ENCODE measurements at places on chromosomes 16 and 17.

- no peak for DNase-seq
These were observed 84.7 kb downstream of the PLCG2 start for GRCh38 chr16:81863630-81864352.

- DNase-seq: no peak
These were observed 105.2 kb downstream of the CLEC16A start for GRCh38 chr16:11049396-11050059.

GRCh38 chr17:20243524-20243923 is 223.8 kb downstream of the LGALS9B start:
- DNase-seq: no peak

DNA sequence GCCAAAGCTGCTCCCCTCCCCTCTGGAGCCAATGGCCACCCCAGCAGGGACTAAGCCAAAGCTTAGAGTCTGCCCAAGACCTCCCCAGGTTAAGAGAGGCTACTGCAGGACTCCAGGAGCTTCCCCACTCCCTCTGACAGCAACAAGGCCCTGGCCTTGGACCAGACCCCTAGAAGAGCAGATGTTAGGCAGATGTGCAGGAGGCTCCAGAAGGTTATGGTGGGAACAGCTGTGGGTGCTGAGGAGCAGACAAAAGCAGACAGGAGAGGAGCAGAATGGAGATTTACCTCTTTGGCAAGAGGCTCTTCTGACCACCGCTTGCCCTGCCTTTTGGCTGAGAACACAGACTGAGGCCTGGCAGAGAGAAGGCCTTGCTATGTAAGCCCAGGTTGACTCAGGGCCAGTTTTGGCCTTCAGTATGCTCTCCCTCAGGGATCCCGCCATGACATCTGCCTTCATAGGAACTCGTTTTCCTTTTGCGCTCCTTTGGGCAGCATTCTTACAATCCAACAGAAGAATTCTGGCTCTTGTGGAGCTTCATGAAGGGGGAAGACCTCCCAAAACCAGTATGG is 113.0 kb downstream of the RBFOX3 start:
- DNase-seq: no peak

GRCh38 chr16:81335669-81336068 is 20.9 kb downstream of the GAN start:
- peak; percentile 67 for DNase-seq

DNA sequence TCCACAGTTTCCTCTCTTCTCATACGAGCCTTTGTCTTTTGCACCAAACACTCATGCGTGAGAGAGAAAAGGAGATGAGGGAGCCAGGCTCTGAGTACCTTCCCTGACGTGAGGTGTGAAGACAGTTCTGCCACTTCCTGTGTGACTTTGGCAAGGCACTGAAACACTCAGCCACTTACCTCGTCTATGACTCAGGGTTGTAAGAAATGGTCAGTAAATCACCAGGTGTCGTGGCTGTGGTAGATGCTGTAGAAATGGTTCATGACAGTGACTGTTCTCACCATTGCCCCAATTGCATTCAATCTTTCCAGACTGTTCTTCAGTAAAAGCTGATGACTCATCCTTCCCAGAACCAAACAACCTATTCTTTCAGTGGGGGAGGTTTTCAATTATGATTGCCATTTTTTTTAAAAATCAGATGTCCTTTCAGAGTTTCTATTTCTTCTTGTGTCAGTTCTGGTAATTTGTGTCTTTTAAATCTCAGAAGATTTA is 49.2 kb upstream of the CBFA2T3 start:
- peak; percentile 89 for DNase-seq

GRCh38 chr17:9334536-9335446 is 240.8 kb downstream of the STX8 start:
- DNase-seq: no peak

DNA sequence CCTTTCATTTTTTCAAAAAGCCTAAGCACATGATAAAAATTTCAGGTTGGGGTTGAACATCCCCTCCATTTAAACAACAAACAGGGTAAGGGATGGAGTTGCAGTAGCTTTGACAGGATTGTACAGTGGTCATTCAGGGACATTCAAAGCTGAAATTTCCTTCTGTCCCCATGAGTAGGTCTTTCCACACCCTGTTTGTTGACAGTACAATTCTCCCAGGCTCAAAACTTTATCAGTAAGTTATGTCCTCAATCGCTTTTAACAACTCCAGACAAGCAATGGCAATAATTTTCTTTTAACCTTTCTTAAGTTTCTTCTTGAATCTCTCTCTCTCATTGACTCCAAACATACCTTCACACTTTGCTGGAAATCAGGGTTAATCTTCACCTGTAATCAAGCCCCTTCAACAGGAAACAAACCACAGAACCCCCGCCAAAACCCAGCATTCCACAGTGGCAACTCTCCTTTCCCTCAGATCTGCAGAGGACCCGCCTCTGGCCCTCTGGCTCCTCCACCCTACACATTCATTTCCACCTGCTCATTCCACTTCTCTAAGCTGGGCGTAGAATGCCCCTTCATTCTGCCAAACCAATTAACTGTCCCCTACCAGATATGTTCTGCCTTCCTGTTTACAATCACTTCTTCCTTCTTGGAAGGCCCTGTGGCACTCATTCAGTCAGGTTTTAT is 20.7 kb downstream of the TXNDC11 start:
- DNase-seq: no peak

DNA sequence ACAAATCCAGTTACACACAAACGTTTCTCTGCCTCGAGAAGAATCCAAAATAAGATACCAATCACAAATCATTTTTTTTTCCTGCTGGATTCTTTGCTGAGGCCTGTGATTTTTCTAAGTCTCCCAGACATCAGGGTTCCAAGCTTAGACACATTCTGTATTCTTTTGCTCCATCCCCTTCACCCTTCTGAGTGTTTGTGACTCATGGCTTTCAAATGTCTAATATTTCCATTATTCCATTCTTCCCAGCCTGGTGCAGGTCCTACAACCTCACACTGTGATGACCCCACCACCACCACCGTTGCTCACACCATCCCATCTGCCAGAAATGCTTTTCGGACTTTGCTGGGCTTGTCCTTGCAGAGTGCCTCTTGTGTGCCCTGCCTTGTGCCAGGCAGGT is 480.1 kb downstream of the SOX9 start:
- no peak for DNase-seq

- peak; percentile 44 for DNase-seq
These were observed 74.8 kb upstream of the GRIN2A start for GRCh38 chr16:10256784-10257641.

DNA sequence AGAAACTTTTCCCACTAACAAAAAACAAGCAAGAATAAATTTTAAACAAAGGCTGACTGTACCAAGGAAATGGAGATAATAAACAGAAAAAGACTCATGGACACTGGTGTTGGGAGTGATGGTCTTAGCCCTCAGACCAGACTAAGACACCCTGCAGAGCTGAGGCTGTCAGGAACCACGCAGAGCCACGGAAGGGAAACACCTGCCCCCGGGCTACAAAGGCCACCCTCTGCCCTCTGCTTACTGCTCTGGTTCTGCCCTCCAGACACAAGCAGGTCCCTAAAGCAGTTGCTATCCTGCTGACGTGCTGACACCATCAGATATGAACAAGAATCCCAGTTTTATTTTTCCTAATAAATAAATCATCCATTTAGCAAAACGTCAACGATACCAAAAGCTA is 80.0 kb downstream of the ANKRD11 start:
- DNase-seq: no peak

- no peak for DNase-seq
These were observed 171.7 kb upstream of the ASIC2 start for GRCh38 chr17:33464669-33465280.

DNA sequence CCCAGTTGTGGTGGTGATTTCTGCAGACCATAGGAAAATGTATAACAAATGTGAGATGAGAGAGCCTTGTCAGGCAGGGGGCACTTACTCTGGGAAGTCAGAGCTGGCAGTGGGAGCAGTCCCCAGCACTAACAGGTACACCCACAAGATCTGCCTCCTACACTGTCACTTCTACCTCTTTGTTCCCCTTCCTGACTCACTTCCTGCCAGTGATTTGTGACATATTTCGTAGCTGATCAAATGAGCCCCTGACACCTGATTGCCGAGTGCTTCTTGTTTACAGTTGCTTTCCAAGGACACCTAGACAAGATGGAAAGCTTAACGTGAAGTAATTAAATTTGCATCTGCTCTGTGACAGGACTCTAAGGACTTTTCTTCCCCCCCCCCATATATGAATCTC is 40.5 kb downstream of the FTO start:
- peak; percentile 64 for DNase-seq

DNA sequence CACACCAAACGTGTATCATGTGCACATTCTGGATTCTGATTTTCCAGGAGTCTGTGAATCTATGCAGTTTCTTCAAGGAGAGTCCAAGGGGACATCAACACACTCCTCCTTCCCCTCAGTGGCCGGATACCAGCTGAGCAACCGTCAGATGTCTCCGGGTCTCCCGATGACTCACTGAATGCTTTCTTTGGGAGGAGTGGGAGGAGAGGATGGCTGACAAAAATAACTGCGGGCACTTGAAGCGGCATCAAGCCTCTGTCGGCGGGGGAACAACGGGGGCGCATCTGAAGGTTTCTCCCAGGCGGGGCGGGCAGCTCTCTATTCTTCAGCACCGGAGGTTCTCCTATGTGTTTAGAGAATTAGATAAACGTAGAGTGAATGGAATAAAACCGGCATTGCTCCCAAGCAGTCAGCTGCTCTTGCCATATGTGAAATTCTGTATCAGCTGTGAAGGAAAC is 24.6 kb upstream of the LRRC75A start:
- no peak for DNase-seq

DNA sequence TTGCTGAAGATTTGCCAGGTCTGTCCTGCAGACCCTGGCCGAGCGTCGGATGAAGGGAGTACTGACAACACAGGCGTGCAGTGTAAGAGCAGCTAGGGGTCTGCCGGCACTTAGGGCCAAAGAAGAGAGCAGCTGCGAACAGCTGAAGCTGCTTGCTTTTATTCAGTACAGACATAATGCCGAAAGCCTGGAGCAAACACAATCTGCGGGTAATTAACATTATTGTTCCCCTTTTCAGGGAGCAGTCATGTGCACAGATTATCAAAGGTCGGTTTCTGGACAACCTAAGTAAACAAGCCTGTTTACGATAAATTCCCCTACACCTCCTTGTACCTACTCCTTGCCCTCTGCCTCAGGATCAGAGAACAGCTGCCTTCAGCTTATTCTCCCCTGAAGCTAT is 12.0 kb upstream of the KRT23 start:
- no peak for DNase-seq

DNA sequence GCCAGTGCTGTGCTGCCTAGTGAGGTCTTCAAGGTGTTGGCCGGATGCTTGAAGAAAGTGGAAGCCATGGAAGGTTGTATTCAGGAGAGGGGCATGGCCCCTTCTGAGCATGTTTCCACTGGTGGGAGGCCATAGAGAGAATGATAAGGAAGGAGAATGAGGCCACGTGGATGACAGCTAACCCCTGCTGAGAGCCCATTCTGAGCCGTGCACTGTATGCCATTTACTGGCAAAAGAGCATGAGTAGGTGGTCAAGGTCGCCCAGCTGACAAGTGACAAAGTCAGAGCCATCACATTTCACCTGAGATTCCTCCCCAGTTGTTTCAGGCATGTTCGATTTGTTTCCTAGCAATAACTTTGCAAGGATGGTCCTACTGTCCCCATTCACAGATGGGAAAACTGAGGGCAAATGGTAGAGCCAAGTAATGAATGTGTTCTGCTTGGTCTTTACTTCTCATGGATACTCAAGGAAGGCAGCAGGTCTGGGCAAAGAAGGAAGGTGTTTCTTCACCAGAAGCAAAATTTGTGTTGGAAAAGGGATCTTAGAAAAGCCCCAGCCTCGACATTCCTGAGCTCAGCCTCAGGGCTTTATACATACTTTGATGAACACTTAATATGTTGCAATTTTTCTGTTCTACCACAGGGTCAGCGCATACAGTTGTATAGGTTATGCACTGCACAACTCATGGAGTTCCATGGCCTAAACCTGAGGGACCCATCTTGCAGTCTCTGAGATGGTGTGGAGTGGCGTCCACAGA is 10.5 kb upstream of the NKD1 start:
- DNase-seq: no peak

- no peak for DNase-seq
These were observed 367.7 kb upstream of the CDH11 start for GRCh38 chr16:65489531-65490023.

DNA sequence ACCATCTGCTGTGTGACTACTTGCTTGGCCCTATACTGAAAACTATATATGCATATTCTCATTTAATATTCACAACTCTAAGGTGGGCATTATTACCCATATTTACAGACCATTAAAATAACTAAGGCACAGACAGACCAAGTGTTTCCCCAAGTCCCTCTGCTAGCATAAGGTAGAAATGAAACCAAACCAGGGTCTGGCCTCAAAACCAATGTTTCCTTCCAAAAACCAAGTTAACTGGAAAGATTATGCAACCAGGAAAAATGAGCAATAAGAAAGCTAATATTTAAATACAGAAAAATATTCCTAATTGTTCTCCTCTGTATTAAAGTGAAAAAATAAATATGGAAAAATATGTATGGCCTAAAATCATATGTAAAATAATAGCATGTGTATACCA is 50.1 kb downstream of the XPO6 start:
- no peak for DNase-seq

DNA sequence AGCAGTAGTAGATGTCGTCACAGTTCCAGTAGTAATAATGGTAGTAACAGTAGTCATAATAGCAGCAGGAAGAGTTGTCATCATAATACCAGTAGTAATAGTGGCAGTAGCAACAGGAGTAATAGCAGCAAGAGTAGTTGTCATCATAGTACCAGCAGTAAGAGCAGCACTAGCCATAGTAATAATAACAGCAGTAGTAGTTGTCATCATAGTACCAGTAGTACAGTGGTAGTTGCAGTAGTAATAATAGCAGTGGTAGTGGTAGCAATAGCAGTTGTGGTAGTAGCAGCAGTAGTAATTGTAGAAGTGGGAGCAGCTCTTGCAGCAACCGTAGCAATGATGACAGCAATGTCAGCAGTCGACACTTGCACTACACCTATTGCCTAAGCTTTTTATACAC is 502.8 kb downstream of the HS3ST4 start:
- DNase-seq: no peak

DNA sequence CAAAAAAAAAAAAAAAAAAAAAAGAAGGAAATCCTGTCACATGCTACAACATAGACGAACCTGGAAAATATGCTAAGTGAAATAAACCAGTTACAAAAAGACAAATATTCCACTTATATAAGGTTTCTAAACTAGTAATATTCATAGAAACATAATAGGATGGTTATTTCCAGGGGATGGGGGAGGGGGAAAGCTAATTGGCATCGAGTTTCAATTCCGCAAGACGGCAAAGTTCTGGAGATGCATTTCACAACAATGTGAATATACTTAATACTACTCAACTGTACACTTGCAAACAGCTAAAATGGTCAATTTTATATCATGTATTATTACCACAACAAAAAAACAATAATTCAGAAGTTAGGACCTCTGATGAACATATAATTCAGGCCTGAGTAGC is 37.9 kb upstream of the ABCA9 start:
- no peak for DNase-seq

Measured in activated CD4-positive, alpha-beta T cell treated with anti-CD3 and anti-CD28 coated beads, Interleukin-2, Interleukin-6, amounts not matched to agents 100 ng/mL and 50 ng/mL, durations not matched to agents 16 hours and 8 hours (primary cell).